ENCODE measurements at places on chromosomes 11 and 22.
A peak's percentile ranks its signal among the peaks of the same experiment; 100 is the strongest.

DNA sequence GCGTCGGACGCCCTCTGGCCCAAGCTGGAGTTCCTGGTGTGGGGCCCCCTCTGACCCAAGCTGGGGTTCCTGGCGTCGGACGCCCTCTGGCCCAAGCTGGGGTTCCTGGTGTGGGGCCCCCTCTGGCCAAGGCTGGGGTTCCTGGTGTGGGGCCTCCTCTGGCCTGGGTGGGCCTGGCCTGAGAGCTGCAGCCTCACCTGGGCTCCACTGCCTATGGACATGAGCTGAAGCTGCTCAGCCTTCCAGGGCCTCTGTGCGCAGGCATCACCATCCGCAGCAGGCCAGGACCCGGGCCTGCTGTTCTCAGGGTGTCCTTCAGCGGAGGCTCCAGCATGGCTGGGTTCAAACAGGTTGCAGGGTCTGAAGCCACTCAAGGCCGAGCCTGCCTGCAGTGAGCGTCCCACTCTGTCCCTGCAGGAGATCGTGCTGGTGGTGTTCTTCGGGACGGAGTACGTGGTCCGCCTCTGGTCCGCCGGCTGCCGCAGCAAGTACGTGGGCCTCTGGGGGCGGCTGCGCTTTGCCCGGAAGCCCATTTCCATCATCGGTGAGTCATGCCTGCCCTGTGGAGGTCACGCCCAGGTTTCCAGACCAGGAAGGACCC, 125.5 kb downstream of the KCNQ1 start:
- DNase-seq, result no peak

- DNase-seq, result no peak
These were observed 48.8 kb downstream of the MYEOV start for GRCh38 chr11:69342588-69343330.

DNA sequence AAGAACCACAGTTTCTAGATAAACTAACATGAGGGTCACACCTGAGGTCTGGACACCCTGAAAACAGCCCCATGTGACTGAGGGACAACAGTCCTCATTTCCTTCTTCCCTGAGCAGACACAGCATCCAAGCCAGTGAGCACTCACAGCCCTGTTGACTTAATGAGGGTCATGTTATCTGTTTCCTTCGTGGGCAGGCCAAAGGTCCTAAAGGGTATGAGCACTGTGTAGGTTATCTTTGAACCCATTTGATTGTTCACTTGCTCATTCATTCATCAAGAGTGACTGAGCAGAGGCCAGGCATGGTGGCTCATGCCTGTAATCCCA, 170.7 kb upstream of the B3GAT1 start:
- DNase-seq, result no peak

- peak; percentile 85 for DNase-seq
These were observed 184.2 kb downstream of the SBF2 start for GRCh38 chr11:10109806-10110205.

- no peak for DNase-seq
These were observed 4.7 kb downstream of the KCNJ1 start for GRCh38 chr11:128862406-128862805.

- no peak for DNase-seq
These were observed 132.0 kb downstream of the MRTFA start for GRCh38 chr22:40504285-40505249.

DNA sequence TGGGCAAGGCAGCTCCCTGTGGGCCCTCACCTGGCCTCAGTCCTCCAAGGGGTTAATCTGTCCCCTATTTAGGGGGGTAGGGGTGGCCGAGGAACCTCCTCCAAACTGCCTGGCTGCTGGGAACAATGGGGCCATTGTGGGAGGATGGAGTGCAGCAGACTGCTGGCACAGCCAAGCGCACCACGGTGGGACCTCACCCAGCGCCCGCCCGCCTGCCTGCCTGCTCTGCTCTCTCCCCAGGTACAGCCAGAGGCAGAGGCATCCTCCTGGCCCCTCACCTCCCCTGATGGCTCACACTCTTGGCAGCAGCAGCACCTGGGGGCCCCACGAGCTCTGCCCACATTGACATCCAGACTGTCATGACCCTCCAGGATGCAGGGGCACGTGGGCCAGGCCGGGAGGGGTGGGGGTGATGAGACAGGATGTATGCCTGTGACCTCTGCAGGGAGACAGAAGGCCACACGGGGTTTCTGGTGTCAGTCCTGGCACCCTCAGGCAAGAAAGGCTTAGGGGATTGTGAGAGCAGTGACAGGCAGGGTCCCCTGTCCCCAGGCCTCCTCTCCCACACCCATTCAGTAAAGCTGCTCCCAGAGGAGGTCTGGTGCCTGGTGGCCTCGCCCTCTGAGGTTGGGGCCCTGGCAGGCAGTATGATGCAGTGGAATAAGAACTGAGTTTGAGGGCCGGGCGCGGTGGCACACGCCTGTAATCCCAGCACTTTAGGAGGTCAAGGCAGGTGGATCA, 11.4 kb downstream of the BCL9L start:
- no peak for DNase-seq

DNA sequence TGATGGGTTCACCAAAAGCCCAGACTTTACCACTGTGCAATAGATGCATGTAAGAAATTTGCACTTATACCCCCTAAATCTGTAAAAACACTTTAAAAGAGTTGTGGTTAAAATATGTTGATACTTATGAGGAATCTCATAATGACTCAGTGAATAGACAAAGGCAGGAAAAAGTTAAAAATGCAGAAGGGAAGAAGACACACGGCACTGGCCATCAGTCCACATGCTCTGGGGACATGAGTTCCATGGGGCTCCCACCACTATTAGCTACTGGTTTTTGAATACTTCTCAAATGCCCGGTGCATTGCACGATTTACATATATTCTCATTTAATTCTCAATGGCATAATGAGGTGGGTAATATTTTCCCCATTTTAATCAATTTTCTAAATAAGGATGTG, 59.3 kb upstream of the BLID start:
- no peak for DNase-seq

GRCh38 chr11:73931039-73931645, 19.7 kb upstream of the DNAJB13 start:
- DNase-seq, result peak; percentile 51

GRCh38 chr22:39318507-39319283, 728 bp downstream of the RPL3 start:
- DNase-seq, result no peak

- no peak for DNase-seq
These were observed 43.0 kb upstream of the WNT11 start for GRCh38 chr11:76249195-76249741.

GRCh38 chr11:47911149-47911548, 63.0 kb upstream of the NUP160 start:
- no peak for DNase-seq

Measured in GM04504 (cell line).